ENCODE measurements at places on chromosomes 4 and X. TPM values are rescaled to one million over a fixed set of nuclear protein-coding genes. Genes with fewer than 3 reads are reported as not detected.

Gene GRPR
- not detected for total RNA-seq

Gene IDS
- total RNA-seq = 240 TPM

Gene ING2
- 16.3 TPM for total RNA-seq

Gene ZMAT1
- total RNA-seq = 15.7 TPM

Gene GUCY1B1
- total RNA-seq = not detected

Gene USP26
- total RNA-seq = not detected

Gene CT55
- not detected for total RNA-seq

Gene CDKL2
- total RNA-seq = 1.4 TPM

DNA sequence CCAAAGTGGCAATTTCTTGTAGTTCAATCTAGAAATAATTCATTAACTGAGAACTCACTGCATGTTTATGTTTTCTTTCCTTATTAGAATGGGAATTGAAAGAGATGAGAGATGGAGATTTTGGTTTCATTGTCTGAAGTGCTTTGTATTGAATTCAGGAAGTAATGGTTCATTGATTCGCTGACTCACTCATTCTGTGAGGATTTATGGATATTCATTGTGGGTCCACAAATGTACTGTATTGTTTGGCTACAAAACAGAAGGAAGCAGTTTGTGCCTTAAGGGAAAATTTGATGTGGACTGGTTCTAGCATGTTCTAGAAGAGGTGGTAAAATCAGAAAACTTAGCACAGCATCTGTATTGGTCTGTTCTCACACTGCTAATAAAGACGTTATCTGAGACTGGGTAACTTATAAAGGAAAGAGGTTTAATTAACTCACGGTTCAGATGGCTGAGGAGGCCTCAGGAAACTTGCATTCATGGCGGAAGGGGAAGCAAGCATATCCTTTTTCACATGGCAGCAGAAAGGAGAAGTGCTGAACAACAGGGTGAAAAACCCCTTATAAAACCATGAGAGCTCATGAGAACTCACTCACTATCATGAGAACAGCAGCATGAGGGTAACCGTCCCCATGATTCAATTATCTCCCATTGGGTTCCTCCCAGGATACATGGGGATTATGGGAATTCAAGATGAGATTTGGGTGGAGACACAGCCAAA, 132.3 kb upstream of the VCX3A start:
- DNase-seq = no peak

DNA sequence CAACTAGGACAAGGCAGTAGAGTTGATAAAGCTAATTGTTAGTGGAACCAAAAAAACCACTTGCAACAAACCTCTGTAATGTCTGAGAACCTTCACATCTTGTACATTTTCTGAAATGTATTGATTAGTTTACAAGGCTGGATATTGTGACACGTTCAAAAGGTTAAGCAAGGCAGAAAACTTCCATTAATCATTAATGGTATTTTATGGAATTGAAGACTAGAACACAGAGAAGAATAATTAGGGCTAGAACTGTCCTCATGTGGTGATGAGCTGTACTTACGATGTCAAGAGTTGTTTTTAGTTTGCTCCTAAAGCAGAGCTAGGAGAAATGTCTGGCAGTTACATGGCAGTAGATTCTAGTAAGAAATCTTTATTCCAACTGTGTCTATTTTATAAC, 12.3 kb downstream of the GC start:
- DNase-seq = no peak

- no peak for DNase-seq
Measured at GRCh38 chr4:20384456-20384855, 132.8 kb downstream of the SLIT2 start.

GRCh38 chr4:73831569-73831968, 4.9 kb upstream of the CXCL6 start:
- DNase-seq = no peak

DNA sequence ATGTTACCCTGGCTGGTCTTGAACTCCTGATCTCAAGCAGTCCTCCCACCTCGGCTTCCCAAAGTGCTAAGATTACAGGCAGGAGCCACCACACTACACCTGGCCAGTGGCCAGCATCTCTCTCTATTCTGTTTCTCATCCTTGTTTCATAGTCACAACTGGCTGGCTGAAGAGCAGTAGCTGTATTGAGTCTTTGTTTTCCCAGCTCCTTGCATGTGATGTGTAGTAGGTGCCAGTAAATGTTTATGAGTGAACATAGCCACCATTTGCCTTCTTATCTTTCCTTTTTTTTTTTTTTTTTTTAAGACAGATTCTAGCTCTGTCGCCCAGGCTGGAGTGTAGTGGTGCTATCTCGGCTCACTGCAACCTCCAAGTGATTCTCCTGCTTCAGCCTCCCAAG, 23.6 kb downstream of the NUDT9 start:
- DNase-seq = no peak

- DNase-seq = no peak
Measured at GRCh38 chrX:47574076-47574546, 8.1 kb upstream of the TIMP1 start.

DNA sequence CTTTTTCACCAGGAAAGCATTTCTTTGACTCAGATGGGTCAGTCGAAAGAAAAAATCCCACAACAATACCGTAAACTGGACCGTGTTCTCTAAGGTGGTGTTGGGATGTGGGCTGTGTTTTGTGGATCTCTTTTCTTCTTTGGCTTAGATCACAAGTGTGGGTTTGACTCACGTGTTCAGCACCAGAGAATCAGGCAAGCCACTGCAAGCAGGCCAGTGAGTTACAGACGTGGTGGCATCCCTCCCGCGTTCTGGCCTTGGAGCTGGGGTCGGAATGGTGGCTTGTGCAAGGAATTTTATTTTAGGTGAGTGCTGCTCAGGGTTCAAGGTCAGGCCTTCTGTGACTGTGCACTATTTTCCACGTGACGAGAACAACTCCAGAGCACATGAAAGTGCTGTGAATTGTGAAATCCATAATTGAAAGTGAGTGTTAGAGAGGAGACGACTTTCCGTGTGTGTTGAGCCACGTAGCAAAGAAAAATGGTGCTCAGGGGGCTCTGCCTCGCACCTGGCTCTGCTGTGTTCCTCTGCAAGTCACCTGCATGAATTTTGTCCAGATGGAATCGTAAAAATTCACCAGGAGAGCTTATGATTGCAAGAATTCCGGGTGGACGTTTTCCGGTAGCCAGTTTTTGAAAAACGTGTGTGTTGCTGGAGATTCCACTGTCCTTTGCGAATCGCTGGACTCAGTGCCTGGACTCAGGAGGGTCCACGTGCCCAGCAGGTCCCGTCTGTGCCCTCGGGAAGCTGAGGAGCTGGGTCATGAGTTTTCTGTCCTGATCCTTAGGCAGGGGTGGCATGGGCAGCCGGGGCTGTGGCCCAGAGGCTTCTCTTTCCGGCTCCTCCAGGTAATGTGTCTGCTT, 33.6 kb upstream of the HGFAC start:
- DNase-seq = no peak

- no peak for DNase-seq
Measured at GRCh38 chr4:186628058-186628711, 72.8 kb upstream of the MTNR1A start.

- DNase-seq = no peak
Measured at GRCh38 chr4:162659716-162660115, 495.9 kb upstream of the FSTL5 start.

- DNase-seq = no peak
Measured at GRCh38 chr4:107275225-107275624, 239.1 kb upstream of the DKK2 start.

DNA sequence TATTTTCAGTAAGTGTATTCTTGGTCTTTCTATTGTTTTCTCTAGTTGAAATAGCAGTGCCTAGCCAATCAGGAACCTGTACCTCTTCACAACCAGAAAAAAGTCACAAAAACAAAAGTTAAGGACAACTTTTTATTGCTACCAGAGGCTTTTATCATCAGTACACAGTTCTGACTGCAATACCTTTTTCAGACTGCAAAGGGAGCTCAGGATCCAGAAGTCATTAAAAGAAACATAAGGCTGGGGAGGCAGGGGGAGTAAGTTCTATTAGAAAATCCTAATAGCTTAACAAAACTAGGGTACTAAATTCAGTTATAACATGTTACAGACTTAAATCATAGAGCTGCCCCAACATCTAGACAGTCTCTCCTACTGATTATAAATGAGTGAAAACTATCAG, 28.8 kb downstream of the CCNI start:
- peak; percentile 26 for DNase-seq

DNA sequence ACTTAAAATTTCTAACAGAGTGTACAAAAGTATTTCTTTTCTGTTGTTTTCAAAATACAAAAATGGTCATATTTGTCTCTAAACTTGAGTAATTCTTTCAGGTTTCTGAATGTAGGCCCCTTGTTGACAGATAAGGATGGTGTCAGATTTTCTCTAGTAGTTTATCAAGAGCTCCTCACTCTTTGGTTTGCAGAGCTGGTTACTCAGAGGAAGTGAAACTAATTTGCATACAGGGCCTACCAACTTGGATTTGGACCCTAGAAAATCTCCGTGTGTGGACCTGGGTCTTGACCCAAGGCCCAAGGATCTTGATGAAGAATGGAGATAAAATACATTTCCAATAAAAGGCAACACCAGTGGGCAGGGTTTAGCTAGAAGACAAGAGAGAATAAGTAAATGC, 433 bp upstream of the ADH6 start:
- no peak for DNase-seq

DNA sequence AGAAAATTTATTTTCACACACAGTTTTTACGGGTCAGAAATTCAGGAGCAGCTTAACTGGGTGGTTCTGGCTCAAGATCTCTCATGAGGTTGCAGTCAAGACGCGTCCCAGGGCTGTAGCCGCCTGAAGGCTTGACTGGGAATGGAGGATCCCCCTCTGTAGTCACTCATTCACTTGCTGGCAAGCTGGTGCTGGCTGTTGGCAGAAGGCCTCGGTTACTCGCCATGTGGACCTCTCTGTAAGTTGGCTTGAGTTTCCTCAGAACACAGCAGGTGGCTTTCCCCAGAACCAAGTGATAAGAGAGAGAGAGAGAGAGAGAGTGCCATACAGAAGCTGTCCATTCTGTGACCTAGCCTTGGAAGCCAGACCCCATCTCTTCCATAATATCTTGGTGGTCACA, 132.8 kb downstream of the DCLK2 start:
- DNase-seq = no peak

DNA sequence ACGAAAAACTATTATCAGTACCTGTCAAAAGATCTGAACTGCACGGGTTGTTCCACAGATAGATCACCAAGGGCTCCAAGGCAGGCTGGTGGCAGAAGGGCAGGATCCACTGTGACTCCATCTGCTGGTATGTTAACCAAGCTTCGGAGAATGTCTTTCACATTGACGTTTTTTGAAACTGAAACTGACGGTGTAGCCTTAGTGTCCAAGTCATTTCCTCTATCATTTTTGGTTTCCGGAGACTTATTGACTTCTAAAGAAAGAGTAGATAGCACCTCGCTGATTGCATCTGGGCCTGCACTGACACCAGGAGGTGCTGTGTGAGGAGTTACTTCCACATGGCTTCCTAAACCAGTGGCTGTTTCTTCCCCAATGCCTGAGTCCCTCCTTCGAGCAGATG, 186.9 kb downstream of the LRBA start:
- peak; percentile 15 for DNase-seq

DNA sequence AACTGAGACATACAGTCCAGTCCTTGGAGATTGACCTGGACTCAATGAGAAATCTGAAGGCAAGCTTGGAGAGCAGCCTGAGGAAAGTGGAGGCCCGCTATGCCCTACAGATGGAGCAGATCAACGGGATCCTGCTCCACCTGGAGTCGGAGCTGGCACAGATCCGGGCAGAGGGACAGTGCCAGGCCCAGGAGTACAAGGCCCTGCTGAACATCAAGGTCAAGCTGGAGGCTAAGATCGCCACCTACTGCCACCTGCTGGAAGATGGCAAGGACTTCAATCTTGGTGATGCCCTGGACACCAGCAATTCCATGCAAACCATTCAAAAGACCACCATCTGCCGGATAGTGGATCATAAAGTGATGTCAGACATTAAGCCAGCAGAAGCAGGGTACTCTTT, 20.4 kb upstream of the FRMPD3 start:
- no peak for DNase-seq

DNA sequence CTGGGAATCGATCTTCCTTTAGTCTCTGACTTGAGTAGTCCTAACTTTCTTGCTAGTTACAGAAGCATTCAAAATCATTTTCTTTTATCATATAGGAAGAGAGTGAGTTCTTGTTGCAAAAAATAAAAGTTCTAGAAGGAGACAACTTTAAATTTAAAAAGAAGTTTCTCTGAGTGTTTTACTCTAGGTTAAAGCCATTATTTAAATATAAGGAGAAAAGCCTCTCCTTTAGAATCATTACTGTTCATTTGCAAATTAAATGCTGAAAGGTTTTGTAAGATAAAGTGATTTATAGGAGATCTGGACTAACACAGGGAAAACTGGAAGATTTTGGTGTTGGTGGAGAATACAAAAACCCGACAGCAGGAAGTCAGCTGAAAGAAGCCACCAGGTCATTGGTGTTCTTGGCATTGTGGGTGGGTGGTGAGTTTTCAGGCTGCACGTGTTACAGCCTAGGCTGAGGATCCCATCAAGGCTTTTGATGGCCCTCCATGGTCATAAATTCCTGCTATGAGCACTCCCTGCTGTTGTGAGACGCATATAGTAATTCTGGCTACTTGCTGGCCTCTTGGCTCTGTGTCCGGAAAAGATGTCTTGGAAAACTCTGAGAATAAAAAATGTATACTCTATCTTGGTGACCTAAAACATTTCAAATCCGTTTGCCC, 81.6 kb downstream of the GPAT3 start:
- no peak for DNase-seq

DNA sequence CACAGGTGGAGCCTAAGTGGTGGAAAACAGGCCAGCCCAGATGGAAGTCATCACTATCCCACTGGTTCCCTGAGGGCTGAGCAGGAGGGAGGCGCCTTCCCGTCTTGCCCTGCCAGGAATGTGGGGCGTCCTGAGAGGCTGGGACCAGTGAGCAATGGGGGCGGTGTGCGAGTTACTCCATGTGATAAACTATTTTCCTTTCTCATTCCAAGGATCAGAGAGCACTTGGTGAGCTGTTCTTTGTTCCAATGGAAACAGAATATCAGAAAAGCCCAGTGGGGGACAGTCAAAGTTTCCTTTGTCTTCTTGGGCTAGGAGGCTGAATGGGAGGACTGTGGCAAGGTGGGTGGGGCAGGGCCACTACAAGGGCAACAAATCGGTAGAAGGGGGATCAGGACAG, 86.2 kb downstream of the NHSL2 start:
- no peak for DNase-seq

DNA sequence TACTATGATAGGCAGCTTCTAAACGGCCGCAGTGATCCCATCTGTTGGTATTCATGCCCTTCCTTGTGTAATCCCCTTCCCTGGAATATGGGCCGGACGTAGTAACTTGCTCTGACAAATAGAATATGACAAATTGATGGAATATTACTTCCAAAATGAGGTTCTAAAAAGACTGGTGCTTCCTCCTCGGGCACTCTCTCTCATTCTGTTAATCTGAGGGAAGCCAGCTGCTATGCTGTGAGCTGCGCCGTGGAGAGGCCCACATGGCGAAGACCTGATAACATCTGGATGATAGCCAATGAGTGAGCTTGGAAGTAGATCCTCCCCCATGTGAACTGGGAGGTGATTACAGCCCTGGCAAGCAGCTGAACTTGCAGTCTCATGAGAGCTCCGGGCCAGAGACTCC, 27.2 kb upstream of the SLC25A4 start:
- no peak for DNase-seq

GRCh38 chr4:121096629-121097028, 24.3 kb upstream of the NDNF start:
- DNase-seq = no peak

Measured in CD8-positive, alpha-beta T cell (primary cell).